Activated CD4-positive, alpha-beta memory T cell treated with anti-CD3 and anti-CD28 coated beads, Interleukin-2, amount 10 ng/mL, durations not matched to agents 7 days and 5 days (primary cell): ENCODE measurements at places on chromosomes 6 and 20.

DNA sequence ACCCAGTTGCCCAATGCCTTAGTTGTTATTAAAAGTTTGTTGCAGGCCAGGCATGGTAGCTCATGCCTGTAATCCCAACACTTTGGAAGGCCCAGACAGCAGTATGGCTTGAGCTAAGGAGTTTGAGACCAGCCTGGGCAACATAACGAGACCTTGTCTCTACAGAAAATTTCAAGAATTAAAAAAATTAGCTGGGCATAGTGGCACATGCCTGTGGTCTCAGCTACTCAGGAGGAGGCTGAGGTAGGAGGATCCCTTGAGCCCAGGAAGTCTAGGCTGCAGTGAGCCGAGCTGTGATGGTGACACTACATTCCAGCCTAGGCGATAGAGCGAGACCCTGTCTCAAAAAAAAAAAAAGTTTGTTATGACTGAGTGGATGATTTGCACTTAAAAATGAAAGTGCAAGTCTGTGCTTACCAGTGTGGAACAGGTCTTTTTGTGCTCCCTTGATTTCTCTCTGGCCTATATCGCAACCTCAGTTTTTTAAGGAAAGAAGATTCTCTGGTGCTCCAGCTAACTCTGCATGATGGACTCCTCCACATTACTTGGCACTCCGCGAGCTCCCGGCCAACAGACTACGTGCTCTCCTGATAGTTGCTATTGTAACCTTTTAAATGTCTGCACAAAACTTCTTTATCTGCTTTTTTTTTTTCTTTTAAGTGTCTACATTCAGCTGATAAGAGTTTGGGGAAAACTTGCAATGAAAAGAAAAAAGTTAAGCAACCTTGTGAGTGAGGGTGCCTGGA lies 22.1 kb downstream of the ZKSCAN3 start:
- no peak for DNase-seq

GRCh38 chr6:22636452-22636851 lies 67.1 kb downstream of the HDGFL1 start:
- no peak for DNase-seq

GRCh38 chr6:165662041-165662748 lies 846 bp downstream of the PDE10A start:
- no peak for DNase-seq

GRCh38 chr20:62740286-62741141 lies 31.9 kb downstream of the NTSR1 start:
- DNase-seq = peak; percentile 95

DNA sequence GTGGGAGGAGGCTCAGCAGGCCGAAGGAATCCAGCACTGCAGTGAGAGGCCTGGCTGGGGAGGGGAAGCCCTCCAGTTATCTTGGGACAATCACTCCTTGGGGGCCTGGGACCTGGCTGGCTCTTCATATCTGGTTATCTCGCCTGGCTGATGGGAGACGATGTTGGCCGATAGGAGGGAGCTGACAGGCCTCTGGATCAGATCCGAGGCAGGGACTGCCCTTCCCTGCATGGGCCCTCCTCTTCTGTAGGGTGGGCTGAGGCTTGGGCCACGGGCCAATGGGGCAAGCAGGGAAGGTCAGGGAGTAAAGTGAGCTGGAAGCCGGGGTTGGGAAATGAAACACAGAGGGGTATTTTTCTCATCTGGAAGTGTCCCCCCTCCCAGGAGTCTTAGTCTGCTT lies 25.2 kb downstream of the MANBAL start:
- no peak for DNase-seq

DNA sequence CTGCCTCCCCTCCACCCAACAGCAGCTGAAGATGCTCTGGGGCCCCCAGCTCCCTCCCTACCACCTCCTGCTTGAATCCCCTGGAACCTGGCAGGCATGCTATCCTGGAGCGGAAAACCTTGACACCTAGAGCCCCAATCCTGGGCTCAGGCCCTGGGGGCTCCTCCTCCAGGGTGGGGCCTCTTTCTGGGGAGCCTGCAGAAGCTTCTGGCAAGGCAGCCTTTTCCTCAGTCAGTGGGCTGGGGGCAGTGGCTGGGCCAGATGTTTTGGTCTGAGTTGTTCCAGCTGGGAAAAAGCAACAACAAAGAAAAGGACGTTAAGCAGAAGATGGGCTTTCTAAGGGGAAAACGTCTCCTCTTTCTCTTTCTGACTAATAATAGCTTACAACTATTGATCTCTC lies 21.1 kb downstream of the KIAA1755 start:
- DNase-seq = no peak

GRCh38 chr6:150167479-150167873 lies 24.6 kb downstream of the PPP1R14C start:
- no peak for DNase-seq

- no peak for DNase-seq
These were observed 37.9 kb downstream of the ERMARD start for GRCh38 chr6:169789146-169789943.

DNA sequence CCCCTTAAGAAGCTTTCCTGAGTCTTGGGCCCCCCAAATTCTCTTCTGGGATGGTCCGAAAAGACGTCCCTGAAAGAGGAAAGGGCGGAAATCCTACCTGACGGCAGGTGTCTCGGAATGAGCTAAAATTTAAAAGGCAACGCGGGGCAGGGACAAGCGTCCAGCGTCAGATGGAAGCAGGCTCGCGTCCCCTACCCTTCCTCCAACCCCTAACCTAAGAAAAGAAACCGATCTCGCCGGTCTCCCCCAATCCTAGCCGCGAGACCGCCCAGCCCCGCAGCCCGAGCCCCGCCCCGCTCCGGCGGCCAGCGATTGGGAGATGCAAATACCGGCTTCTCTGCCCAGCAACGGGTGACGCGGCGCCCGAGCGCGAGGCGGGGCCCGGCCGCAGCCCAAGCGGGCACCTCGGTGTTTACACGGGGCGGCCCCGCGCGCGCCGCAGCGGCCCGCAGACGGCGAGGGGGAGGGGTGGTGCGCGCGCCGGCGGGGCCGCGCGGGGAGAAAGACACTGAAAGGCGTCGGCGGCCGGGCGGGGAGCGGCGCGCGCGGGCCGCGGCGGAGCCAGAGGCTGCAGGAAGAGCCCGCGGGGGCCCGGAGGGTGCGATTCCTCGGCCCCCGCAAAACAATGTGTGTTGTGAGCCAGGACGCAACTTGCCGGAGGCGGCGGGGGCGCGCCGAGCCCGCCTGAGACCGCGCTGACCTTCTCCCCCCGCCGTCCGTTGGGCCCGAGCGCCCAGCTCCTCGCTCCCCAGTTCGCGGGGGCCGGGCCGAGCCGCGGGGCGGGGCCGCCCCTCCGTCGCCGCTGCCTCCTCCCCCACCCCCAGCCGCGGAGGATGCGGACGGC lies at the start of gene SOX12:
Gene SOX12, plus strand, starts transcription at position 508 of the 844 bp plus-strand sequence. CDS start 373 bp downstream, outside the sequence.
- peak; percentile 96 for DNase-seq

DNA sequence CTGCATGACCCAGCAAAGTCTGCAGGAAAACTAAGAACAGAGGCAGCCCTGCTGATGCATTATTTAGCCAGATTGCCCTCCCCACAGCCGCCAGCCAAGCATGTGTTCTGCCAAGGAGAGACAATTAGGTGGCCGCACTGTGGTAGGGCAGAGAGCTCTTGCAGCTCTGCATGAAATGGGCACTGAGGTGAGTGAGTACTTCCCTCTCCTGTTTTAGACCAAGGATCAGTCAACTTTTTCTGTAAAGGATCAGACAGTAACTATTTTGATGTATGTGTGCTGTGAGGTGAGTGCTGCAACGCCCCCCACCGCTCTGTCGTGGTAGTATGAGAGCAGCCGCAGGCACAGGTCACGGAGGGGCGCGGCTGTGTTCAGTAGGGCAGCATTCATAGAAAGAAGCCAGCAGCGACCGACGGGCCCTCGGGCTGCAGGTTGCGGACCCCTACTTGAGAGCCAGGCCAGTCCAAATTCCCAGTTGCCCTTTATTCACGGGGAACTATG lies 23.8 kb upstream of the FAM50B start:
- no peak for DNase-seq

- DNase-seq = peak; percentile 73
These were observed 154.5 kb downstream of the HACE1 start for GRCh38 chr6:104705095-104705707.
